Activated gamma-delta T cell treated with Interleukin-2 at 50 U/mL for 16 hours (primary cell): ENCODE measurements at places on chromosomes 5 and 9.

DNA sequence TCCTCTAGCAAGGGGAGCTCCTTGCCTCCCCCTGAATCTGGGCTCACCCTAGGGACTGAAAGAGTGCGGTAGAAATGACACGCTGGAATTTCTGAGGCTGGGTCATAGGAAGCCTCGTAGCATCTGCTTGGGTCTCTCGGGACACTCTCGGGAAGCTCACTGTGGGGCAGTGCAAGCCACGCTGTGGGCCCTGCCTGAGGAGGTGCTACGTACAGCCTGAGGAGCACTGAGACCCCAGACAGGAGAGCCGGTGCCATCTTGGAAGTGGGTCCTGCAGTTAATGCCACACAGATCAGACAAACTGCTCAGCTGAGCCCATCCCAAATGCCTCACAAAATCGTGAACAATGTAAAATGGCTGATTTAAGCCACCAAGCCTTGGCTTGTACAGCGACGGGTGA is 1.8 kb downstream of the MRPL36 start:
- no peak for DNase-seq

DNA sequence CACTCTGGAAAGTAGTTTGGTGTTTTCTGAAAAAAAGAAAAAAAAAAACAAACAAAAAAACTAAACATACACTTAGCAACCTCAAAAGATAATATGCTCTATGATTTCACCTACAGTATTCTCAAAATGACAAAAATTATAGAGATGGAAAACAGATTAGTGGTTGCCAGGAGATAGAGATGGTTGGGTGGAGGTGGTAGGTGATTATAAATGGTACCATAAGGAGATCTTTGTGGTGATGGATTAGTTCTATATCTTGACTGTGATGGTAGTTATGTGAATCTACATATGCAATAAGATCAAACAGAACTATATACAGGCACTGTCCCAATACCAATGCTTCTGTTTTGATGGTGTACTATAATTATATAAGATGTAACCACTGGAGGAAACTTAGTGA is 32.0 kb downstream of the PTBP3 start:
- DNase-seq, result no peak

DNA sequence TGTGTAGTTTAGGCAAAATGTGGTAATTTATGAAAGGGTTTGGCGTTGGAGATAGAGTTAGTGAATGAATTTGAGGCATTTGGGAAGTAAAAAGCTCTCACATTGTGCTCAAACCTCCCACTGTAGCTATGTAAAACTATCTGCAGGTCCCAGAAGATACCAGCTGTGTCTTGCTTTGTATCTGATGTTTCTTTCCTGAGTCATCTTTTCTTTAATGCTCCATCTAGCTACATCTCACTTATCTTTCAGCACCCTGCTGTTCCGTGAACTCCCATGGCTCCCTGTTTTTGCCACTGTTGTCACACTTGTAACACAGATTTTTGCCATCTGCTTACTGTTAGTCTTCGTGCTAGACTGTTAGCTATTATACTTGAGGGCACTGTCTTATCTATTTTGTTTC is 253.1 kb downstream of the NPR3 start:
- no peak for DNase-seq

GRCh38 chr9:102054811-102055210 is 316.4 kb upstream of the GRIN3A start:
- DNase-seq, result no peak

DNA sequence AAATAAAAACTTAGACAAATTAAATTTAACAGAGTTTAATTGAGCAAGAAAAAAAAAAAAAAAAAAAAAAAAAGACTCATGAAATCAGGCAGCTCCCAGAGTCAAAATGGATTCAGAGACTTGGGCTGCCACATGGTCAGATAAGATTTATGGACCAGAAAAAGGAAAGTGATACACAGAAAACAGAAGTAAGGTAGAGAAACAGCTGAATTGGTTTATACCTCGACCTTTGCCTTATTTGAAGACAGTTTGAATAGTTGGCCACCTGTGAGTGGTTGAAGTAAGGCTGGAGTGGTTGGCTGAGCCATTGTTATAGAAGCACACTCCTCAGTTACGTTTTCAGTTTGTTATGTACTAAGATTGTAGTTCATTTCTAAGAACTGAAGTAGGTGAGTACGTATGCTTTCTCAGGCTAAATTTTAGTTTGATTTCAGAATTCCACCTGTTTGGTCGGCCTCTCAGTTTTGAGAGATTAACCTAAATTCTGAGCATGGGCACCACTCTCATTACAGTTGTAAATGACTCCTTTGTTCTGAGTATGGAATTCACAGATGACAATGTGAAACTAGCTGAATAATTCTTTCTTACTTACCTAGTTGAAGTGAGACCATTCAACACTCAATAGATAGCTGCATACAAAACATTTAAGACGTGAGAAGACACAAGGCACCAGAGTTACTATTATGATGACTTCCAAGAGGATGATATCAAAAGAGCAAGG is 149.0 kb downstream of the AOPEP start:
- DNase-seq, result no peak

DNA sequence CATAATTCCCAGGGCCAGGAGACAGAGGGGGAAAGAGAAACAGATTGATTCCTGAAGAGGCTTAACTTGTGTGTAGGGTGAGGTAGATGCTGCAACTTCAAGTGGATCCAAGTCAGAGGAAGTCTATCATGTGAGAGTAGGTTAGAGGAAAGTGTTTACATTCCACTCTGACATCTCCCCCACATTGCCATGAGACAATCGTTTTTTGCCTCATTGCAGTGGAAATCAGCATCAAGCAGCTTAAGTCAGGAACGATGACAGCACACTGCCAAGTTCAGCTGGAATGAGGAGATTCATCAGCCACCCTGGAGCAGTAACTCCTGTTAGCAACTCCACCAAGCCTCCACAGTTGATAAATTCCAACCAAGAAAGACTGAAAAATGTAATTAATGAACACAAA is 689.7 kb upstream of the MEF2C start:
- DNase-seq, result no peak

DNA sequence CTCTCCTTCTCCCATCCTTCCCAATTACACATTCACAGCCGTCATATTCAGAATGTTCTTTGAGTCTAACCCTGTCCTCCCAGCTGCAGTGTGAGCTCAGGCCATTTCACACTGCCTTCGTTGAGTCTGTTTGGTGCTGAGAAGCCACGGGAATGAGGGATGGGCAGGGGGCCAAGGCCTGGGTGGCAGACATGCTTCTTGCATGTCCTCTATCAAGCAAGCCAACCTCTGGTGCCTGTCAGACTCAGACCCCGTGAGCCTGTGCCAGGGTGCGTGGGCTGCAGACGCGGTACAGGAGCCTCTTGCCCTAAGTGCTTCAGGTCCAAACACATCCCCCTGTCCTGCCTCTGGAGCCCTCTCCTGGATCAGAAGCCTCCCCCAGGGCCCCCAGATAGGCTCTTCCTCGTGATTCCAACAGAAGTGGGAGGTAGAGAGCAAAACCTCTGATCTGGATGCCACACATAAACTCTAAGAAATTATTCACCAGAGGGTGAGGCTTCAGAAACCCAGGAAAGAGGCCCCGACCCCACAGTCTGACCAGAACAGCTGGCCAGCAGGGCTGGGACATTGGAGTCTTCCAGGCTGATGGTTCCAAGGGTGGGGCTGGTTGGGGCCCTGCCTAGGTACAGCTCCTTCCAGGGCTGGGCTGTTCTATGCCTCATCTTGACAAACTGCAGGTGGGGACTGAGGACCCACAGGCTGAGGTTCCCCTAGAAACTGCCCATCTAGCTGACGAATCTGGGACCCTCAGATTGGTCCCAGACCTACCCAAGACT is 46.7 kb upstream of the CDKN2AIPNL start:
- no peak for DNase-seq

GRCh38 chr9:12876872-12877271 is 102.1 kb downstream of the LURAP1L start:
- no peak for DNase-seq

DNA sequence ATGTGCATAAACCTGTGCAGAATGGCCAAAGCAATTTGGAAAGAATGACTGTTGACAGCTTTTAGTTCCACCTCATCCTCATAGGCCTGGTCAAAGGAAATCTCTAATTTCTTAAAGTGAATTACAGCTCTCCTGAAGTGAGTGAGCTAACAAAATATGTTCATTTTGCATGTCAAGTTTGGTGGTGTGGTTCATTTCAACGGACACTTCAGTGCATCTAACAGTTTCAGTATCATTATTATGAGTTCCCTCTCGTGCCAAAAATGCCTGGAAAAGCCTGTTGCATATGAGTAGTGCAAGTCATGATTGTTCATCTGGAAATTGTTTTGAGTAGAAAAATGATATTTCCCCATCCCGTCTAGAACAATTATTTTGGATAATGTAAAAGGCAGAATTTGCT is 53.2 kb upstream of the HMHB1 start:
- DNase-seq, result no peak

GRCh38 chr5:124156415-124156996 is 589.9 kb downstream of the ZNF608 start:
- no peak for DNase-seq

GRCh38 chr9:115411516-115411915 is 293.6 kb upstream of the TNC start:
- no peak for DNase-seq

DNA sequence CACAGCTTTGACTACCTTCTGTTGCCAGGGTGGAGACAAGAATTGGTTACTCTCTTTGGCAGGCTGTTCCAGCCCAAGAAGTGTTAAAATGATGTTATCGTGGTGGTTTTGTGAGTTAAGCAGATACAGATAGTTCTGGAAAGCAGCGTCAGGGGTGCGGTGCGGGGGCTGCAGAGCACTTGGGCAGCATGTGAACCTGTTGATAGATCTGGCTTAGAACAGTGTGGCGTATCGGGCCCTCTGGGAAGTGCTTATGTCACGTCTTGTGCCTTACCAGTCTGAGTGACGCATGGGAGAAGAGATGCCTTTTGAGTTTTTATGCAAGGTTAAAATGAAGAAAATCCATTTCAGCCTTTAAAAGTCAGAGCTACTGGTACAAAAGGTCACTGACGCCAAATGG is 152.5 kb downstream of the PRKACG start:
- no peak for DNase-seq

- DNase-seq, result no peak
Measured at GRCh38 chr9:4016789-4017188, 283.1 kb downstream of the GLIS3 start.

DNA sequence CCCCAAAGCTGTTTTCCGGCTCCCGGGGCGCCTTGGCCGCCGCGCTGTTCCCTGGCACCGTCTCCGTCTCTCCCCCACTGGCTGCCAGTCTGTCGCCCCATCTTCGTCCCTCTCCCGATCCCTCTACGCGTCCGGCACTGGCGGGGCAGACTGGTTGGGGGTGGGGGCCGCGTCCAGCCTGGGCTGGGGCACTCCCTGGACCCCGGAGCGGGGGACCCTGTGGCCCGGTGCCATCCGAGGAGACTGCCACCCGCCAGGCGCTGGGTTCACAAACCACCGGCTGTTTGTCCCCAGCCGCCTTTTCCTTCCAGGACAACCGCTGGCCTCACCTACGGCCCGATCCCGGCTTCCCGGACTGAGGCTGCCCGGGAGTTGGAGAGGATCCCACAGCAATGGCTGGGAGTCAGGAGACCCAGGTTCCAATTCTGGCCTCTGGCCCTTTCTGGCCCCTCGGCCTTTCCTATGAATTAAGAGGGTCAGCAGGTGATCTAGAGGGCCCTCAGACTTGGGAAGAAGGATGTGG is 1.0 kb upstream of the FIBCD1 start:
- DNase-seq, result no peak

DNA sequence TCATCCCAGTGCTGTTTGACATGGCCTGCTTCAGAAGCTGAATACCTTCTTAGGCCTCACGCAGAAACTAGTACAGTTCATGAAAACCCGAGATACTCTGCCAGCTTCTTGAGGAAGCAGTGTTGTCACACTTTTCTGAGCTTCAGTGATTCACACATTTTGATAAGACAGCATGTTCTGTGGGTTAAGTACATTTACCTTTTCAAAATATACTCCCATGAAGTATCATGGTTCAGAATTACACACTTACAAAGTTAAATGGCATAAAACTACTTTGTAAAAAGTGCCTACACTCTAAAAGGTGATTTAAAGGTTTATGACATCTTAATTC is 56.9 kb downstream of the VCAN start:
- DNase-seq, result no peak

GRCh38 chr9:134895567-134895907 is 14.9 kb downstream of the FCN2 start:
- no peak for DNase-seq

- DNase-seq, result no peak
Measured at GRCh38 chr9:129483415-129484351, 137.2 kb downstream of the C9orf50 start.

GRCh38 chr5:83177803-83178202 is 100.5 kb downstream of the XRCC4 start:
- DNase-seq, result no peak
